NK-92 treated with Interleukin-12 subunit alpha and Interleukin-12 subunit beta, amount 100 ng/mL, for 24 hours (cell line): ENCODE measurements at places on chromosomes 5 and 9.

- no peak for DNase-seq
Measured at GRCh38 chr5:143908959-143909358, 97.0 kb downstream of the HMHB1 start.

- peak; percentile 83 for DNase-seq
Measured at GRCh38 chr5:42992088-42992879, 47.8 kb downstream of the ANXA2R start.

DNA sequence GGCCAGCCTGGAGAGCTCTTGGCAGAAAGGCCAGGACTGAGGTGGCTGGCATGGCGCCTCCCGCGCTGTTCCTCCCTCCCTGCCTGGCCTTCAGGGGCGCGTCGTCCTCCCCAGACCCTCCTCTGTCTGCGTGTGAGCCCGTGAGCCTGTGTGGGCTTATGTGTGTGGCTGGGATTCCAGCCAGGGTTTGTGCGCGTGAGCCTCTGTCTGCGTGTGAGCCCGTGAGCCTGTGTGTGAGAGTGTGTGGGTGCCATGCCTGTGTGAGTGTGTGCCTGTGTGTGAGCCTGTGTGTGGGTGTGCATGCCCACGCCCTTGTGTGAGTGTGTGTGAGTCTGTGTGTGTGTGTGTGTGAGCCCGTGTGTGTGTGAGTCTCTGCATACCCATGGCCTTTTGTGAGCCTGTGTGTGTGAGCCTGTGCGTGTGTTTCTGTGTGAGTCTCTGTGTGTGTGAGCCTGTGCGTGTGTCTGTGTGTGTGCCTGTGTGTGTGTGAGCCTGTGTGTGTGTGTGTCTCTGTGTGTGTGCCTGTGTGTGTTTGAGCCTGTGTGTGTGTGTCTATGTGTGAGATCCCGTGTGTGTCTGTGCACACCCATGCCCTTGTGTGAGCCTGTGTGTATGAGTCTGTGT is 13.0 kb downstream of the RXRA start:
- DNase-seq, result no peak

- DNase-seq, result no peak
Measured at GRCh38 chr5:38433160-38433861, 123.1 kb downstream of the LIFR start.

- no peak for DNase-seq
Measured at GRCh38 chr9:70470050-70471015, 55.9 kb upstream of the KLF9 start.

DNA sequence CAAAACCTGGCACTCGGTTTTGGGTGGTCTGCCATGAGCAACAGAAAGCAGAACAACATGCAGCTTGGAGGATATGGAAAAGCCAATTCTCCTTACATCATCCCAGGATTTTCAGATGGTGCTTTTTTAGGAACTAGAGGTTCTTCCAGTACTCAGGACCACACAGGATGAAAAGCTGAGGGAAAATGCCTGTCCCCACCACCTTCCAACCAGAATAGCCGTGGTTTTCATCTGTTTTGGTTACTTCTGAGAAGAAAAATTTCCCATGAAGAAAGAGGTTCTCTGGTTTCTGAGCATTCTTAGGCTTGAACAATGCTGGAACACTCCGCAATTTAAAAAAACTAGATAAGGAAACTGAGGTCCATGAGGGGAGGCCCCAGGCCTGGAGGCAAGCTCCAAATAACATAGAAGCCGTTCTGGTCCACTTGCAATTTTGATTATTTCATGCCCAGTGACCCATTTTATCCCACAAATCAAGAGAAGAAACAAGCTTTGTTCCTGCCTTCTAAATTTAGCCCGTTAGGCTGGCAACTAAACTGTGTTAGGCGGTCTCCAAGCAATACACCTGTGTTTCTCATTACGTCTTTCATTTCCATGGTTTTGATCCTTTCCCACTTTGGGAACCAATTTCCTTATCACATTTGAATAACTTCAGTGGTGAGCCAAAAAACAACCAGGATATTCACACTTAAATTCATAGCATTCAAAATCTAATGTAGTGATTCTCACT is 79.2 kb upstream of the SPIN1 start:
- DNase-seq, result no peak

DNA sequence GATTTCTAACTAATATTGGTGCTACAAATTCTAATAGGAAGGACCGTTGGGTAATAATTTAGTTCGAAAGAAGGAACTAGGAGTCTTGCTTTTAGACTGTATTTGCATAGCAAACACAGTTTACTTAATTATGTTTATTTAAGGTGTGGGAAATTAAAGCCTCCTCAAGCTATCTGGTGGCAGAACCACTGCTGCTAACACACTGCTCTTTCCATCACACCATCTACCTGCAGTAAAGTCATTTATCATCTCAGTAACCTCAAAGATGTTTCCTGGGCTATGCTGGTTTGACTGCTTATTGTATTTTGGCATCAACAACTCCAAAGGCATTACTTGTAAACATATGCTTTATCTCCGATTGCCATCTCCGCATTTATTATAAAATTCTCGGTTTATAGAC is 114.3 kb downstream of the DEPDC1B start:
- DNase-seq, result no peak

- DNase-seq, result no peak
Measured at GRCh38 chr9:19999491-20000057, 210.7 kb upstream of the SLC24A2 start.

DNA sequence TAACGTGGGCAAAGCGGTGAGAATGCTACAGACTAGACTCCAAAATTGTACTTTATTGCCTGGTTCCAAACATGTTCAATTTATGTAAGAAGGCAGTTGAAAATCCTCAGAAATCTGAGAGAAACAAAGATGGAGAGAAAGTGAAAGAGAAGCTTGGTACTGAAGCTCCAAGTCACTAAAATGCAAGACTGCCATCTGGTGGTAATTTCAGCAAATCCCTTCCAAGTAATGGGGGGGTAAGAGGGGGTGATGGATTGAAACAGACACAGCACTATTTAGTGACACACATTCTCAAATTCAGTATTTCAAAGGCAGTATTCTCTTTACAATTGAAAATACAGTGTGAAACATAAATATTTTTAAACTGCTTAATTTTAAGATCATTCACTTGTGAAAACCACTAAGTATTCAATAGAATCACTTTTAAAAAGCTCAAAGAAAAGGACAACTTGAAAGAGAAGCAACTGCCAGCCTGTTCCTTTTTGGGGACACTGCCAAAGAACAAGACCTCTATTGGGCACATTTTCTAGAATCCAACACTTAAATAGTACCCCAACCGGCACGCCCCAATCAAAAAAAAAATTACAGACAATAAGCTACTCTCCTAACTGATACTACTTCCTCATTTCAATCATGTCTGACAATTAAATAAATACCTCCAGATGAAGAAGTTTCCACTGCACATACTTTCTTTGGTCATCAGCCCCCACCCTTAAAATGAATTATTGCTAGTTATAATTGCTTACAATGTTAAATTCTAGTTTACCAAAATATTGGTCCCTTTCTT is 131.5 kb downstream of the AGTPBP1 start:
- no peak for DNase-seq
